ENCODE measurements at places on chromosomes 4 and X.

DNA sequence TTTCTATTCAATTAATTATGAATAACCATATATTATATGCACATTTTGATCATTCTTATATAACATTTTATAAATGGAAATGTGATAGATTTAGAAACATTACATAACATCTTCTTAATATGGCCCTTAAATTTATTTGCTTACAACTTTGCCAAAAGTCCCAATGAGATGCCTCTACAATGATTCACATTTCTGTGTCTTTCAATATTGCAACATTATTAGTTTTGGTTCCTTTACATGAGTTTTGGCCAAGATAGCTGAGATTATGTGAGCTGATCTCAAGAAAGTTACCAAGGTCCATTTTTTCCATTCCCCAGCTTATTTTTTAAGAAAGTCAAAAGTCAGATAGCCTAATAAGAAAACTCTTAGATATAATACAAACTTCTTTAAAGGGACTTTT, 361.2 kb downstream of the PCDH7 start:
- peaks cover 17% of the 10 kb centered on the region for H3K4me1 ChIP-seq
- H3K4me3 ChIP-seq = no peak overlapping the region
- DNase-seq = no peak
- H3K27ac ChIP-seq = no peak overlapping the region
- H3K36me3 ChIP-seq = no peaks in the 10 kb centered on the region

DNA sequence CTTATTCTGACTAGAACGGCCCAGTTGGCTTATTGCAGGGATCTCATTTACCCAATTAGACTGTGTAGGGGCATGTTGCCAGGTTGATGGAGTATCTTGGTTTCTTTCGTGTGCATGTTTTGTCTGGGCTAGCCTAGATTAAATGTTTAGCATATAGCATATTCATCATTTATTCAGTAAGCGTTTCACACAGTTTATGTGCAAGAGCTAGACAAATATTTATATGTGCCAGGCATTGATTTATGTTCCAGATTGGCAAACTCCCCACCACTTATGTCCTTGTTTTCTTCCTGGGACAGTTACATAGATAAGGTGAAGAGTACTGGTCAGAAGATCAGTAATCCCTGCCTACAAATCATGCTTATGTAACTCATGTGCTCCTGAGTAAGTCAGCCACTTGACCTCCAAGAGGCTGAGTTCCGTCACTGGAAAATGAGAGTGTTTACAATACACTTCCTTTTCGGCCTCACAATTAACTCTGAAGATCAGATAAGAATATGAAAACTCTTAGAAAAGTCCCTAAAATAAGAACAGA, 57.2 kb downstream of the RUFY3 start:
- H3K27ac ChIP-seq = no peak overlapping the region
- peaks cover 34% of the 10 kb centered on the region for H3K36me3 ChIP-seq
- H3K27me3 ChIP-seq = no peaks in the 10 kb centered on the region

- H3K4me3 ChIP-seq = no peak overlapping the region
- DNase-seq = no peak
- no peaks in the 10 kb centered on the region for H3K36me3 ChIP-seq
- H3K27ac ChIP-seq = no peak overlapping the region
- peaks cover 8% of the 10 kb centered on the region for H3K4me1 ChIP-seq
Observed at GRCh38 chr4:142282870-142283431, 563.1 kb downstream of the INPP4B start.

DNA sequence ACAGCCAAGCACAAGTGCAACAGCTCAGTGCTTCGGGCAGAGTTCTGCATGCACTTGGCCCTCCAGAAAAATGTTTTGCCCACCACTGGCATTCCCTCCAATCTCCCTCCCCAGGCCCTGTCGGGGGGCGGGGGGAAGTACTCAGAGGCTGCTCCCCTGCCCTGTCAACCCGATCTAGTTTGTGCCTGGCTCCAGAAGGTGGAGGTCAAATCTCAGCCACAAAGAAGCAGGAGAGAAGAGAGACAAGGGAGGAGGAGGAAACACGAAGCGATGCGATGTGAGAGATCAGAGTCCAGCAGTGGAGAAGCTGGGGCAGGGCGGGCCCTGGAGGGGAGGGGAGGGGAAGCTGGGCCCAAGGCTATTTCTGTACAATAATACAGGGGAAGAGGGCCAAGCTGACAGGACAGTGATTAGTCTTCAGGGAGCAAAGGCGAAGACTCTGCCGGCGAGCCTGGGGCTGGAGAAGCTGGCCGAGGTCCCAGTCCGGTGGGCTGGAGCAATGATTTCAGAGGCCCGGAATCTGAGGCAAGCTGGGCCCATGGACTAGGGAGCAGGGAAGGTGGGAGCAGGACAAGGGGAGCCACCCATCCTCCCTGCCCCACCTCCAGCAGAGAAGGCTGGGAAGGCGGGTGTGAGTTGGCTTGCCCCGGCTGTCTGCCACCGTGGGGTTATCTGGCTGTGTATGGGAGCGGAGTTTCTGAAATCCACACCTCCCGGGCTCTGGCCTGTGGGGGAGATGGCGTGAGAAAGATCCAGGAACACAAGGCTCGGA, 167.1 kb downstream of the EFNB1 start:
- no peak for DNase-seq
- H3K36me3 ChIP-seq = no peaks in the 10 kb centered on the region
- no peaks in the 10 kb centered on the region for H3K27me3 ChIP-seq
- peak overlapping the region; percentile 47 for H3K27ac ChIP-seq
- peaks cover 28% of the 10 kb centered on the region for H3K4me1 ChIP-seq

GRCh38 chrX:110477593-110478228, 119.1 kb downstream of the RTL9 start:
- H3K27me3 ChIP-seq = no peaks in the 10 kb centered on the region
- H3K4me1 ChIP-seq = no peaks in the 10 kb centered on the region
- H3K27ac ChIP-seq = no peak overlapping the region
- no peak overlapping the region for H3K4me3 ChIP-seq
- no peak for DNase-seq

GRCh38 chr4:48667148-48667547, 112.9 kb downstream of the FRYL start:
- no peaks in the 10 kb centered on the region for H3K27me3 ChIP-seq
- H3K36me3 ChIP-seq = 0 out of 2 replicates have a peak, but pooled peaks cover 5% of the 10 kb centered on the region
- peak overlapping the region; percentile 64 for H3K27ac ChIP-seq
- H3K4me3 ChIP-seq = no peak overlapping the region
- peaks cover 50% of the 10 kb centered on the region for H3K4me1 ChIP-seq

DNA sequence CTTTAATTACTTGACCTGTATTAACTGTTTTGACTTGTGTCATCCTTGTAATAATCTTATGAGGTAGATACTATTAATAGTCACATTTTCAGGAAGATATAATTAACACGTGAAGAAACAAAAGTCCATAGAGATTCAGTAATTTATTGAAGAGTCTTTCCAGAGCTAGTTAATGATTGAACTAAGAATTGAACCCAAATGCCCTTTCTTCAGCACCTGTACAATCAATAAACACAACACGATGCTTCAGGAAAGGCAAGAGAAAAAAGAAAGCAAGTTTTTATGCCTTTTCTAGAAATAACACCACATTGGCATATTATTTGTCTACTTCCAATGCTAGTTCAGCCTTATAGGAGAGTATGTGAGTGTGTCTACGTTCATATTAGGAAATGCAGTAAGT, 399.6 kb downstream of the NAF1 start:
- no peaks in the 10 kb centered on the region for H3K36me3 ChIP-seq
- no peak overlapping the region for H3K27ac ChIP-seq
- DNase-seq = no peak
- no peaks in the 10 kb centered on the region for H3K27me3 ChIP-seq

Measured in RWPE2 (cell line).